Left renal pelvis (tissue), 4 donors: ENCODE measurements at places on chromosomes 5 and 9.

DNA sequence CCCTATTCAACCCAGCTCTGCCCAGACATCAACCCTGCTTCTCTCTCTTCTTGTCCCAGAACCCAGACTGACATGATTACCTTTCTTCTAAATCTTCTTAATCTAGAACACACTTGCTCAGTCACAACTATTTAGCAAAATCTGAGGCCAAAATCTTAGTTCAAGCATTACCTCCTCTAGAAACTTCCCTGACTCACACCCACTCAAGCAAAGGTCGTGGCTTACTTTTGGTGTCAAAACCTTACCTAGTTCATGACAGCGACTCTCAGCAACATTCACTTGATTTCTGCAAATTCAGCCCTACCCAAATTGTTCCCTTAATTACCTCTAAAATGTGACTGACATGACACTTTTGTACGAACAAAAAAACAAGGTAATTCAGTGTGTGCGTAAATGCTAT lies 130.2 kb downstream of the TLE1 start:
- DNase-seq, result no peak

- DNase-seq, result no peak
Observed at GRCh38 chr9:69393425-69393824, 68.4 kb downstream of the ENTREP1 start.

DNA sequence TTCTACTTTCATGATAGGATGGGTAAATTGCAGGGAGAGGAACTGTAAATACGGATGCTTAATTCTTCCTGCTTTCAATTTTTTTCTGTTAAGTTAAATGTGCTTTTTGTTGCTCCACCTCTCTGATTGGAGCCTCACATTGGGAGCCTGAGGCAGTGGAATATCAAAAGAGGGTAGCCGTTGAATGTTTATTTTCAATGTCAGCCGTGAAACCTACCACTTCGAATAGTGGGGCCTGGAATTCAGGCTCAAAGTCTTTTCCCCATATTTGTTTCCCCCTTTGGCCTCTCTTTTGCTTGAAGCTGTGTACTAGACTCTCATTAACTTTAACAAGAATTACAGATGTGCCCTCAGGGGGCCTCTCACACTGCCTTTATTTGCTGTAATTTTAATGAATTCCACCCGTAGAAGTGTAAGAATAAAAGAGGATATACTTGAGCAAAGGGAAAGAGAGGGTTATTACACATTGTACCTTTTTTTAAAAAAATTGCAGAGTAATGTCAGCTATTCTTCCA lies 29.0 kb downstream of the PSAT1 start:
- no peak for DNase-seq

GRCh38 chr5:142386137-142387023 lies 61.6 kb upstream of the SPRY4 start:
- no peak for DNase-seq

- peak; percentile 84 for DNase-seq
Observed at GRCh38 chr5:181260720-181261319, at the start of gene TRIM52. TSS of gene TRIM52 (minus strand) at chr5:181261143. CDS start at chr5:181260813, 330 bp downstream.

DNA sequence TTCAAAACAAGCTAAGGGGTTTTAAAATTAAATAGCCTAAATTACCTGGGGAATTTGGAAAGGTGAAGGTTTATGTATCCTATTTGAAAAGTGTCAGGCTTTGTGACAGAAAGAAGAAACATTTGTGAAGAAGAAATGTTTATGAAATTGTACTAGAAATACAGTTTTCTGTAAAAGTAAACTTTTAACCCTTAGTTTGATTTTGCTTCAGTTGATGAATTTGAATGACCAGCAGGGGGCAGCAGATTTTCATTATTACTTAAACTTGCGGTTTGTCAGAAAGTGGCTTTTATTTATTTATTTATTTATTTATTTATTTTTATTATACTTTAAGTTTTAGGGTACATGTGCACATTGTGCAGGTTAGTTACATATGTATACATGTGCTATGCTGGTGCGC lies 58.1 kb downstream of the NNT start:
- DNase-seq, result no peak

DNA sequence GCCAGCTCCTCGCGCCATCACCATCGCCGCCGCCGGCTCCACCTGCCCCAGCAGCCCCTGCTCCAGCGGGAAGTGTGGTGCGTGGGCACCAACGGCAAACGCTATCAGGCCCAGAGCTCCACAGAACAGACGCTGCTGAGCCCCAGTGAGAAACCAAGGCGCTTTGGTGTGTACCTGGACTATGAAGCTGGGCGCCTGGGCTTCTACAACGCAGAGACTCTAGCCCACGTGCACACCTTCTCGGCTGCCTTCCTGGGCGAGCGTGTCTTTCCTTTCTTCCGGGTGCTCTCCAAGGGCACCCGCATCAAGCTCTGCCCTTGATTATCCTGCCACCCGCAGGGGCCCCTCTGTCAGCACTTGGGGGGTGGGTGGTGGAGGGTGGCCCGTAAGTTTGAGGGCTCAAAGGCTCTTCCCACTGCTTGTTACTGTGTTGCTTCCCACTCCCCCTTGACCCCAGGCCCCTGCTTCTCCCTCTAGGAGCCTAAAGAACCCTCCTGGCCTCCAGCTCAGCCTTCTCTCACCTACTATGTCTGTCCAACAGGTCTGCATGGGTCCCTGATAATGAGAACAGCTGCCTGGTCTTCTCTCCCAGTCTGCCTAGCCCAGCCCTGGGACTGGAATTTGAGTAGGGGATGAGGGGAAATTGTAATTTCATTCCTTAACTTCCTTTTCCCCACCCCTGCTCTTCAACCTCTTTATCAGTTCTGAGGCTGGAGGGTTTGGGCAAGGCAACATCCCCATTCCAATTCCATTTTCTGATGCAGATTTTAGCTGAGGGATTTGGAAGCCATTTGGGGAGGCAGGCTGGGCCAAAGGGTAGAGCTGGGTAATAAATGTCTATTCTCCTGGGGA lies 9.0 kb downstream of the RACK1 start:
- no peak for DNase-seq

- DNase-seq, result no peak
Observed at GRCh38 chr9:92960561-92961290, 13.4 kb downstream of the FGD3 start.

DNA sequence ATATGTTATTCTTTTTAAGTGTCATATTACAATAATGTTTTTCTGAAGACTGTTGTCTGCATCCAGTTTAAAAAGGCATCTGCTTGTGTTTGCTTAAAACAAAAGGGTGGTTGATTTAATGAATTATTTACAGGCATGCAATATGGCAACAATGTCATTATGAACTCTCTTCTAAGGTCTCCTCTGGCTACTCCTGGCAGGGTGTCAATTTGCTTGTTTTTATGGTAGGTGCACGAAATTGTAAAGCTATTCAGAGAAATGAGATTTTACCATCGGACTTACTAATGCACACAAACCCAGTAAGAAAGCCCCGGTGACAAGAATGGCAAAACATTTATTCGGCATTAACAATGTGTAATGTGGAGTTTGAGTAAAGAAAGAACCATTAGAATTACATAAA lies 539.8 kb upstream of the ZNF608 start:
- DNase-seq, result no peak

- no peak for DNase-seq
Observed at GRCh38 chr9:101465326-101465915, 29.8 kb upstream of the ALDOB start.

GRCh38 chr5:153896117-153896516 lies 142.6 kb downstream of the FAM114A2 start:
- no peak for DNase-seq

GRCh38 chr9:88950341-88951154 lies 40.7 kb upstream of the S1PR3 start:
- no peak for DNase-seq

GRCh38 chr9:89021154-89021803 lies 30.0 kb downstream of the S1PR3 start:
- no peak for DNase-seq

DNA sequence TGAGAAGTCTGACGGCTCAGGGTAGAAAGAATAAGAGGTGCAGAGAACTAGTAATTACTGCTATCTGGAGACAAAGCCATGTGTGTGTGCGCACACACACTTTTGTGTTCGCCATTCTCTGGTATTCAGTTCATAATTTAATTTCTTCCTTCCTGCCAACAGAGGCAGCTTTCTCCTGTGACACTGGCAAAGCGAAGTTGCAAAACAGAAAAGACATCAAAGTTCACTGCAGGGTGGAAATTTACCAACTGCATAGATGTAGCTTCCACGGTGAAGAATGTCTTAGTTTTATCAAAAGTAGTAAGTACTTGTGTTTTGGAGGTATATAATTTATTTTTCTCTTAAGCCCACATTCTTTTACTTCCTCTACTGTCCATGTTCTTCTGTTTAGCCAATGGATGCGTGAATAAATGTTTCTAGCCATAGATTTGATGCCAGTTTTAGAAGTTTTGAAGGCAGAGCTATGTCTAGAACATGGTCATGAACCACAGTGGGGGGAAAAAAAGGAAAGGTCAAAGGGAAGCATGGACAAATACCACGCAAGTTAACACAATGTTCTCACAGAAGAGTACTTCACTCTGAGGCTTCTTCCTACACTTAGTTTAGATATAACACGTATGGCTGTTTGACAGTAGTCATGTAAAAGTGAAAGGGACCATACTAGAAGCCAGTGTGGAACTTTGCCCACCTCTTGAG lies 536.5 kb upstream of the GRIA1 start:
- no peak for DNase-seq

DNA sequence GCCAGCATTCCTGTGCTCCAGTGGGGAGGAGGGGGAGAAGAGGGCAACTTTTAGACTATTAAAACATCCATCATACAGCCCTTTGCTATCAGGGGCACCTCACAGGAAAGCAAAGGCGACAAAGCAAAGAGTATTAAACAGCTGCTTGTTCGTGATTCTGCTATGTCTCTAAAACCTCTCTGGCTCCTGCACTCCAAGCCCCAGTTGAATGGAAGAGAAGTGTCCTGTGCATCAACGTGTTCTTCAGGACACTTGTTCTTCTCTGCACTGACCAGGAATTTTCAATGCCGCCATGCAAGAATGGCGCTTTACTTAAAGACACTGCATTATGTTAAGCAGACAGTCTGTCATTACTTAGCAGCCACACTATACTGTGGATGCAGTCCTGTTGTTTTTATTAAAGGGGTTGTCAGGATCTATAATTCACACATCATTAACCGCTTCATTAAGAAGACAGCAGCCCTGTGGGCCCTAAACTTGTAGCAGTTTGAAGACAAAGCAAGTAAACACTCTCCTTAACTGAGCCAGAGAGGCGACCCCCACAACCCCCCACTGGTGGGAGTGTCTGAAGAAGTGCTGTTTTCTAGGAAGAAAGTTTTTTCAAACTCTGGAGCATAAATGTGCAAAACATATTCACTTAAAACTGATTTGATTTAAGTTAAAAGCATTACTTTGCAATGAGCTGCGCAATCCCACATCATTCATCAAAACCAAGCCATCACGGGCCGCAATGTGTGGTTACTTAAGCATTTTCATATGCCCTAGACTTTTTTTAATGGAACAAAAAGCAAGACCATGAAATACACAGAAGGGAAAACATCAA lies 164.5 kb downstream of the ZNF608 start:
- peak; percentile 60 for DNase-seq

DNA sequence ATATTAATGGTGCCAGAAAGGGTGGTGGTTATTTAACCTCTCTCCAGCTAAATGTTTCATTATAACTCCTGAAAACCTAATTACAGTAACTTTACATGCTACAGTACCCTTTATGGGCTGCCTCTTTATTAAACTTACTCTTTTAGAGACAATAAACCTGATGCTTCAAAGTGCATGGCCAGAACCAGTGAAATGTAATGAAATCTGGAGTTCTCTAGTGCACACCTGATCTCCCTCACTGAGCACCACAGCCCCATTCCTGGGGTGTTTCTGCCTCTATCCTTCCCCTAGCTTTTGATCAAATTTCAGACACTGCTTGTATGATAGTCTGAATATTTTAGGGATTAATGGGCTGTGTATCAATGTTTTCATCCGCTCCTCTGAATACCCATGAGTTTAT lies 306.5 kb upstream of the WWC1 start:
- DNase-seq, result no peak

DNA sequence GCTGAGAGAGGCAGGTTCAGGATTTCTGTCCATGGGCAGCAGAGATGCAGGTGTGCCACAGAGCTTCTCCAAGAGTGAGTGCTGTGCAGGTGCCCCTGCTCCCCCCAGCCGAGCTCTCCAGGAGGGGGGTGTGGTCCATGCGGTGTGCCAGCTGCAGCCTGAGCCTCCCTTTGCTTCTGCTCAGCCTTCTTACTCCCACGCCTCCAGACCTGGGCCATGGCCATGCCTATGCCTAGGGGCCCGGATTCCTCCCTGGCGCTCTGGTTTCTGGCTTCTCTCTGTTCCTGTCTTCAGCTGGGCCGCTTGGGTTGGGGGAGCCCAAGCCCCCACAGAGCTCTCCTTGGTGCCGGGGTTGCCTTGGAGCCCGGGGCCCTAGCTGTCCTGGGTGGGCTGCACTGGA lies 133.3 kb downstream of the CACNA1B start:
- no peak for DNase-seq
